ENCODE measurements at places on chromosomes 7 and 10.

GRCh38 chr7:94368371-94368791 is 26.3 kb upstream of the COL1A2 start:
- no peak for DNase-seq

DNA sequence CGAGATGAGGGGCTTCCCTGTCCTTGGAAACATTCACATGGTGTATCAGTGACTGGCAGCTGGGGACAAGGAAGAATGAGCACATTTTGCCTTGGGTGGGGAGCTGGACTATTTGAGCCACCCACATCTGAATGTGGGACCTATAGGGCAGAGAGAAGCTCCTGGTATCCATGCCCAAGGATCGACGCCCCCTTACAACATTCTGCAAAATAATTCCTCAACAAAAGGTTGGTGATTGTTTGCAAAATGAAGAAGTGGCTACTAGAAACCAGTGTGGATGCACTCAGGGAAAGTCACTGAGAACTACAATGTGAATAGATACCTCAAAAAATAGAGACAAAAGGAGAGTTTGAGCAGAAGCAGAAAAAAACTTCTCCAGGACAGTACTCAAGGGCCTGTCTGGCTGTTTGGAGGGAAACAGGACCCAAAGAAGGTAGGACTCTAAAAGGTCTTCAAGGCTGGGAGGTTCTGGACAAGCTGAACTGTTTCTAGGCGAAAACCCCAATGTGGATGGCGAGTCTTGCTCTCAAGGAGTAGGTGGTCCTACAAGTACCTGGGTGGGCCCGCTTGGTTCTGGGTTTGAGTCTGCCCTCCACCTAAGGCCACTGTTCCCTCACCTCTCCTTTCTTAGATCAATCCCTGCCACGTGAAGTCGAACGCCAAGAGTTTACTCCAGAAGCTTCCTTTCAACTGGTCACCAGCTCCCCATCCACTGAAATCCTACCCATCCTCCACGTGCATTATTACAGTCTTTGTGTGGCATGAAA is 125.0 kb upstream of the ZNF746 start:
- DNase-seq, result no peak

- DNase-seq, result no peak
Measured at GRCh38 chr10:110101464-110102144, 93.8 kb downstream of the ADD3 start.

GRCh38 chr10:101848894-101849351 is 5.3 kb upstream of the KCNIP2 start:
- DNase-seq, result no peak

GRCh38 chr10:6600224-6600987 is 20.3 kb upstream of the PRKCQ start:
- no peak for DNase-seq

DNA sequence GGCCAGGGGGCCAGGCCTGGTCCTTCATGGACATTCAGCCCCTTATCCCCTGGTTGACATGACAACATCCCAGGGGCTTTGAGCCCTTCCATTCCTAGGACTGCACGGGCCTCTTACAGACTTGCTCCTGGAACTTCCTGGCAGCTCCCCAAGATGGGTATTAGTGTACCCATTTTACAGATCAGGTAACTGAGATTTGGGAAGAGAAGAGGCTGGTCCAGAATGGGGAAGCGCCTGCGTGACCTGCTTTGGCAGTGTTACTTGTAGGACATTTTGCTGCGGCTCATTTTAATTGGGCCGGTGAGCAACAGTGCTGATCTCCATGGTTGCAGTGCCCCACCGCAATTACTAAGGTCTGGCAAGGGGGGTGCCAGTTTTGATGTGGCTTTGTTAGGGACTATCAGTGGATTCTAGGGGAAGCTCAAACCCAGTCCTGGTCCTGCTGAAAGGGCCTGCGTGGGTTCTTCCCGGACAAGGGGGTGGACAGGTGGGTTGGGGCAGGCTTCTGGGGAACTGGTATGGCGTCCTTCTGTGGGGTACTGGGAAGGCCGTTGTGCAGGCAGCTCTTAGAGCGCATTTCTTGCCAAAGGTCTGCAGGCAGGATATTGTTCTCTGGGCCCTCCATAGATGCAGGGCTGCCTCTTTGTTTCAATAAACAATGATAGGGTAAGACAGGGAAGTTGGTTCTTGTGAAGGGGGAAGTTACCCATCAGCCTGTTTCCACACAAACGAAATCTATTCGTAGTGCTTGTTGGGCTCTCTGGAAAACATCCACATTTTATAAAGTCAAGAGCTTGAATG is 137.6 kb downstream of the RGS10 start:
- DNase-seq, result no peak

DNA sequence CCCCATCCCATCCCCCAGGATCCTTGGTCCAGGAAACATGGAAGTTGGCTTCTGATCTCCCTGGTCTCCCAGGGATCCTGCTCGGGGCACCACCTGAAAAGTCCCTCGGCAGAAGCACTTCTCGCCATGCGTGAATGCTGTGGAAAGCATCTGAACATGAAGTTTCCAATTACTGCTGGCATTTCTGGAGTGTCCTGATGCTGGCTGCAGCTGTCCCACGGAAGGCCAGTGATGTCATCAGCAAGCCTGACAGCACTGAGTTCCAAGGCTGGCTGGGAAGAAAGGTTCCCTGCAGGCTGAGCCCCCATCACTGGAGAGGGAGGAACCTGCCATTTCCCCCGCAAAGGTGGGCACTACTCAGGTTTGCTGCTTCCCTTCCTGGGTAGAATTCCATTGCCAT is 71.4 kb downstream of the KCNMA1 start:
- no peak for DNase-seq

- DNase-seq, result no peak
Measured at GRCh38 chr7:12979181-12979580, 291.7 kb downstream of the ARL4A start.

GRCh38 chr7:149735181-149735602 is 38.2 kb downstream of the ZNF467 start:
- DNase-seq, result no peak

DNA sequence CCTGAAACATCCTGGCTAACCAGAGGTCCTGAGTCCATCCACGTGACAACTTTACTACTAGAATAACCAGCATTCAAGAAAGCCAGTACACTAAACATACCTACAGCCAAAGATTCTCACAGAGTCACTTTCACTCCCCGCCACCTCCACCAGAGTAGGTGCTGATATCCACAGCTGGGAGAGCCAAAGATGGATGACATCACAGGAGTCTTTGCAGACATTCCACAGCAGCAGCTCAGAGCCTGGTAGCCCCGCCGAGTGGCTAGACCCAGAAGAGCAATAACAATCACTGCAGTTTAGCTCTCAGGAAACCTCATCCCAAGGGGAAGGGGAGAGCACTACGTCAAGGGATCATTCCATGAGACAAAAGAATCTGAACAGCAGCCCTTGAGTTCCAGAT is 13.5 kb upstream of the ADAM22 start:
- no peak for DNase-seq

DNA sequence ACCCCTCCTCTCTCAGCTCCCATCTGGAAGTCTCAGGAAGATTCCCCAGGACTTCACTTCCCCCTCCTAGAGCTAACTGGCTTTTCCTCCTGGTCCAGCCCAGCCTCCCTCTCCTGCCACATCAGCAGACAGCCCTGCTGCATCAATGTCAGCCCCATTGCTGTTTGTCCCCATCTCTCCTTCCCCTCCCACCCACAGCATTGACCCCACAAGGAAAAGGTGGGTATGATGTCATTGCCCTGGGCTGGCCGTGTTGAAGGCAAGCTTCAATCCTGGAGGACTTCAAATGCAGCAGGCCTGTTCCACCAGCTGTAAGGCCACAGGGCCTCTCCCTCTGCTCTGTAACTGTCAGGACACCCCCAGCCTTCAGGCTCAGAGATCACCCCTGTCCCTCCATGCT is 66.5 kb downstream of the C10orf105 start:
- DNase-seq, result no peak

DNA sequence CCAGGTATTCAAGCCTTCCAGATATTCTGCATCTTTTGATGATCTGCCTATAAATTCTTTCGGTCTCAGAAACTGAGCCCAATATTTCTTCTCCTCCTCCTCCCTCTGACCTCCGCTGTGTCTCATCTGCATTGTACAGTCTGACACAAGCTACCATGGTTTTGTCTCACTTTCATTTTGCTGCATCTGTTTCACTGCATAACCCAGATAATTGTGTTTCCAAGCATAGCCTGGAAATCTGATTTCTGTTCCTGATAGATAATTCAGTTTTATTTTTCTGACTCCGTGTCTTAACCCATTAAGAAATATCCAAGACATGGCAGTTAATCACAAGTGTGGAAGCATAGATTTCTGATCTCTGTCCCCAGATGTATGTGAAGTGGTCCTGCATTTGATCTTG is 374.2 kb upstream of the SEMA3A start:
- no peak for DNase-seq

DNA sequence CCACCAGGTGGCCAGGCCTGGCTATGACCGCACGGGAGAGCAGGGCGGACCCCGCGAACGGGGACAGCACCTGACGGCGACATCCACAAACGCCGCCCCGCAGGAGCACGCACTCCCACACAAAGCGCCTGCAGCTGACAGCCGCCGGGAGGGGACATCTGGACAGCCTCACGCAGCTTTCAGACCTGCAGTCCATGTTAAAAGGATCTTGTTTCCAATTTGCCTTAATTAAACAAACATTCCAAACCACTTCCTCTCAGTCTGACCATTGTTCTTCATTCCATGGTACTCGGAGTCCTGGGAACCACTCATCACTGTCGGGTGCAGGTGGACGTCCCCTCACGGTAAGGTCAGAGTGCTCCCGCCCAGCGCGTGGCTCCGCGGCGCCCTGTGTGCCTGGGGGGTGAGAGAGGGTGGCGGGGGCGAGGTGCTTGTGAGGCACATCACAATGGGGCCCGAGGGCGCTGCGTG is 5.9 kb upstream of the GPER1 start:
- no peak for DNase-seq
